ENCODE measurements at places on chromosomes 13 and 19.

DNA sequence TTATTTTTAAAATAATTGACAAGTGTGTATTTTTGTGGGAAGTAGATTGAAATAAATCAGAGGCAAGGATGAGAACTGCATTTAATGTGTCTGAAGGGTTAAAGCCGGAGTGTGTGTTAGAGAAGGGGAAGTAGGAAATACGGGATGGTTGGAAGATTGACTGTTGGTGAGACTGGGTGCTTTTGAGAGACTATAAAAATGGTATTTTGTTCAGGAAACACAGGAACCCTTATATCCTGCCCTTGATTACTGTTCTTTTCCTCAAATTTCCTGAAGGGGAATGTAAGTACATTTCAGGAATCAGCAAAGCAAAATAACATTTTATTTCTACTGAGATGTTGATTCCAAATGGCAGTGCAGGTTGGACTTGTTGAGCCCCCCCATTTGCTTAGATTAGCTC is 15.1 kb downstream of the IFT88 start:
- DNase-seq = no peak

- DNase-seq = peak; percentile 46
These were observed 33.4 kb downstream of the ALG5 start for GRCh38 chr13:36965767-36966166.

DNA sequence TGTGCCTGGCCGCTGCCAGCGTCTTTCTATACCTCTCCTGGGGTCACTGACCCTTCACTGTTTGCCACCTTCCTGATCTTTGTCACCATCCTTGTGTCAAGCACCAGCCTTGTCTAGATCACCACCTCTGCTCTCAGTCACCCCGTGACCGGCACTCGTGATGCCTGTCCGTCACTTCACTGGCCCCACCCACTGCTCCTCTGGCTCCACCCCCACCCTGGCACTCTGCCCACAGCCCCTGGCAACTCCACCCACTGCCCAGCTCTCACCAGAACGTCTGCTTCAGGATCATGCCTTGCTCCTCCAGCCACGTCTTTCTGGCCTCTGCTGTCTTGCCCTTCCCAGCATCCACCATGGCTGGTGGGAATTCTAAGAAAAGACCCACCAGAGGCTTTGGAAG is 24.8 kb upstream of the PLA2G4C start:
- DNase-seq = no peak

- DNase-seq = peak; percentile 91
These were observed 39.1 kb upstream of the RNF113B start for GRCh38 chr13:98216135-98216565.

DNA sequence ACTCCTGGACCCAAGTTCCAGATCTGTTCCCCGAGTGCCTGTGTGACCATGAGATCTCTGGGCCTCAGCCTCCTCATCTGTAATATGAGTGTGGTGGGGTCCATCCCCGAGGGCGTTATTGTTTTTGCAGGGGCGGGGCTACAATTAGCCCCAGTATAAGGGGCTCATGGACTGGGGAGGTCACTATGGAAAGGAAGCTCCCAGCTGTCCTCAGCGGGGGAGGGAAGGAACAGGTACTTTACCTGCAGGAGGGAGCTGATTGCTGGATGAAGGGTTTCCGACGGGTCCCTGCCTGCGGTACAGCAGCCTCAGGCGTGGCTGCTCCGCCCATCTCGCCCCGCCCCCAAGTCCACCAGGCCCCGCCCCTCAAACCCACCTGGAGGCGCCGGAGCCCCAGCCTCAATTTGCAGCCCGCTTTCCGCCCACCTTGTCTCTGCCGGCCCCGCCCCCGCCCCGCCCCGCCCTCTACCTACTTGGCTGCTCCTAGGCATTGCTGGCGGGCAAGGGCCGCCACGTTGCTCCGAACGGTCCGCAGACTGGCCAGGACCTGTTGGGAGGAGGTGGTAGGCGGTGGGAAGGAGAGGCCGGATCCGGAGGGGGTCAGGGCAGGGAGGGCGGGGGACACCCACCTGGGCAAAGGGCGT is 5.5 kb downstream of the PDE4C start:
- no peak for DNase-seq

GRCh38 chr13:66634384-66634783 is 595.8 kb downstream of the PCDH9 start:
- DNase-seq = peak; percentile 47

DNA sequence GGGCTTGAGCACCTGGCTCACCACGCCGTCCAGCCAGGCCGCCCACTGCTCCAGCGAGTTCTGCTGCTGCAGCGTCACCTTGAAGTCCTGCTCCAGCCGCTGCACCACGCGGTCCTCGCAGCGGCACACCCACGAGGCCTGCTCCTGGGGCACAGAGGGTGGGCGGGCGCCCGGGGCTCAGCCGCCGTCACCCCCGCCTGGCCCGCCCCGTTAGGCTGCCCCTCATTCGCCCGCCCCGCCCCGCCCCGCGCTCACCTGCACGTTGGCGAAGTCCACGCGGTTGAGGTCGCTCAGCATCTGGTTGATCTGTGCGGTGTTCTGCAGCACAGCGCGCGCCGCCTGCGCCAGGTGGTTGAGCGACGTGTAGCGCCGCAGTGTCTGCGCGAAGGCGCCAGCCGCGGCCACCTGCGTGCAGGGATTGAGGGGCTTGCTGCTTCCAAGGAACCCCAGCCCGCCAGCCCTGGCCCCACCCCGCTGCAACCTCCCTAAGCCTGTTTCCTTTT is 11.3 kb downstream of the DCAF15 start:
- DNase-seq = no peak

DNA sequence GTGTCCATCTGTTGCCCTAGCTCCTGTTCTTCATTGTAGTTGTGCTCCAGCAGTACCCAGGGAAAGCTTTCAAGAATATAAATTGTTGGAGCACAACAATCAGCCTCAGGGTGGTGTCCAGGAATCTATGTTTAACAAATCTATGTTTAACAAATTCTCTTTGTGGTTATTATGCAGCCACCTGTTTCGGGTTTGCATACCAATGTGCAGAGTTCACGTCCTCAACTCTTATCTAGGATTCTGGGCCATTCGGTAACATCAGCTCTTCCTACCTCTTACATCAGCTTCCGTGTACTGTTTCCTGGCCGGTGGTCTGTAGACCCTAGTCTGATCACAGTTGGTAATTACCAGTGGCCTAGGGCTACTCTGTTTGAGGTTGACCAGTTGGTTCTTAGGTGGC is 17.0 kb downstream of the MTUS2 start:
- no peak for DNase-seq

GRCh38 chr13:97011446-97012131 is 17.3 kb upstream of the OXGR1 start:
- DNase-seq = no peak

GRCh38 chr19:13152356-13152973 is 2.3 kb downstream of the IER2 start:
- no peak for DNase-seq

DNA sequence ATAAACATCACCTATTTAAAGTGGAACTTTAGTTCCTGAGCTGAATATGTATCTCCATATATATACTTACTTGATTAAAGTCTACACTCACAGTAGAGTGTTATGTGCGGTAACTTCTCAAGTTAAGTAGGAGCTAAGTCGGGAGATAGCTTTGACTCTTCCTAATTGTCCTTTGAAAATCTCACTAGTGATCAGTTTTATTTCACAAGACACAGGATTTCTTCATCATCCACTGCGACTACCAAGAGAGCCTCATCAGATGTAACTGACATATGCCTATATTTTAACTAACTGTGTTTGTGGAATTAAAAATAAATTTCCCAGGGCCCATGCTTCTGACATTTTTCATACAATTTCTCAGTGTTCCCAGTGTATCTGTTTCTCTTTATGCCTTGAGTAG is 1664.0 kb downstream of the EFNB2 start:
- no peak for DNase-seq

DNA sequence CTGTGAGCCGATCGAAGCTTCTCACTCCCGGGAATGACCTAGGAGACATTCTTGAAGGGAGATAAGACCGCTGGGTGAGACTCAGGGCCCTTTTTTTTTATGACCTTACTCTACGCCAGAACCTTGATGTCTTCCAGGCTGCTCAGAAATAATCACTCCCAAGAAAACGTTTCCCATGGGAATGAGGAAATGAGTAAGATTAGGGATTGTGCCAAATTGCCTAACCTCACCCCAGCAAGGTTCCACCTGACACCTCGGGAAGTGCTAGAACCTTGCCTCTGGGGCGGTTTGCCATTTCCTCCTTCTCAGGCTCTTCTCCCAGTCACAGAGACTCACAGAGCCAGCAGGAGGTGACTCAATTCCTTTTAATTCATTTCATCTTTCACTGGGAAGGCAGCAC is 2.3 kb downstream of the SLC46A3 start:
- peak; percentile 56 for DNase-seq
